CD4-positive, alpha-beta T cell treated with Interleukin-17A for 1 hour (primary cell): ENCODE measurements at places on chromosomes 3 and 15.

- peak; percentile 75 for DNase-seq
These were observed 12.1 kb downstream of the VPS18 start for GRCh38 chr15:40906091-40906990.

DNA sequence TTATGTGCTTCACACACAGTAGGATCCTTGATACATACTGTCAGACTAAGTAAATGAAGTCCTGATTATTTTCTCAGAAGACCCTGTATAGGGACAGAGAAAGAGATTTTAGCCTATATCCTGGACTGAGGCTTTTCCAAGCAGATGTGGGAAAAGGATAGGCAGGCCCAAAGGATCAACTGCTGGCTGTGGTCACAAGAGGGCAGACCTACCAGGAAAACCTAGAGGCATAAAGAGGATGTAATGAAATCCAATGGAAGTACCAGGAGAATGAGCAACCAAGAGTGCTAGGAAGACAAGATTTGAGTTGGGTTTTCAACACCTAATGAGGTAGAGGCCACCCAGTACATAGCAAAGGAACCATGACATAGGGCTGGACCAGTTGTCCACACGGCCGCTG lies 23.1 kb downstream of the DCLK3 start:
- DNase-seq = no peak

GRCh38 chr15:74709011-74709410 lies 13.2 kb upstream of the EDC3 start:
- no peak for DNase-seq

DNA sequence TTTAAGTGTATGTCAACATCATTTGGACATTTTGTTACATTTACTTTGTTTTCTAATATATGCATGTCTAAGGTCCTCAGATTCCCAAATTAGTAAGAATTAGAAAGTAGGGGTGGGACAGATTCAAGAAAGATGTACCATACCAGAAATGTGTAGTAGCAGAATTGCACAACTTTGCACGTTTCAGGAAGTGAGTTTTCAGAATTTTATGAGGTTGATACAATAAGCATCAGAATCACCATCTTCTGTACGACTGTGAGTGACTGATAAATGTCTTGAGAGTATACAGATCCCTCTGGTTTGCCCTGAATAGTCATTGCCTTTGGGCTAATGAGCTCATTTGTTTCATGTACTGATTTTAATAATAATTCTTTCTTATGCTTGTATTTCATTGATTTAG lies 9.3 kb downstream of the ARIH2 start:
- DNase-seq = no peak

- DNase-seq = no peak
These were observed 164.8 kb downstream of the SYNPR start for GRCh38 chr3:63442918-63443317.

DNA sequence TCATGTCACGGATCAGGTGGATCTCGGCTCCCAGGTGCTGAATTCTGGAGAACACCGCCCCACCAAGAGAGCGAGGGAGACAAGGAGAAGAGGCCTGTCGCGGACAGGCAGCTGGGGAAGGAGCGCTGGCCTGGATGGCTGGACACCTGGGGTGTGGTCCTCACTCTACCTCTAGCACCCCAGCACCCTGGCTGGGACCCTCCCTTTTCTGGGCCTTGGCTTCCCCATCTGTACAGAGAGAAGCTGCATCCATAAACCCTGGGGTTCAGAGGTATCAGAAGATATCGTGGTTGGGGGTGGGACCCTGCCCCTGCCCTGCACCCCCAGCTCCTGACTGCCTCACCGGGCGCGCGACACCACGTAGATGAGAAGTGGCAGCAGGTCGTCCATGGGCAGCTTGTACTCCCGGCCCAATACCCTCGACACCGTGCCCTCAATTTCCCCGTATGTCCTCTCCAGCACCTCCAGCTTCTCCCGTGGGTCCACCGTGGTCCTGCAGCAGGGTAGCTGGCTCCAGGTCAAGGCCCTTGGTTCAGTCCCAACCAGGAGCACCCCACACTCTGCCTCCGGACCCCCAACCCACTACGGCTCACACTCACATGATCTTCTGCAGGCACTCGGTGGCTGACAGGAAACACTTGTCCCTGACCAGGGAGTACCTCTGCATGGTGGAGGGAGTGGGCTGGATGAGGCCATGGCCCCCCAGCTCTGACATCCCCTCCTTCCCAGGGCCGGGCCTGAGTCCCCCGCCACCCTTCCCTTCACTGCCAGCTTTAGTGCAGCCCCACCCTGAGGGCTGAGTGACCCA lies 21.7 kb downstream of the ALS2CL start:
- no peak for DNase-seq

GRCh38 chr3:73815966-73816365 lies 191.2 kb upstream of the PDZRN3 start:
- no peak for DNase-seq

- no peak for DNase-seq
These were observed 2.5 kb upstream of the IRAK2 start for GRCh38 chr3:10162185-10162584.

DNA sequence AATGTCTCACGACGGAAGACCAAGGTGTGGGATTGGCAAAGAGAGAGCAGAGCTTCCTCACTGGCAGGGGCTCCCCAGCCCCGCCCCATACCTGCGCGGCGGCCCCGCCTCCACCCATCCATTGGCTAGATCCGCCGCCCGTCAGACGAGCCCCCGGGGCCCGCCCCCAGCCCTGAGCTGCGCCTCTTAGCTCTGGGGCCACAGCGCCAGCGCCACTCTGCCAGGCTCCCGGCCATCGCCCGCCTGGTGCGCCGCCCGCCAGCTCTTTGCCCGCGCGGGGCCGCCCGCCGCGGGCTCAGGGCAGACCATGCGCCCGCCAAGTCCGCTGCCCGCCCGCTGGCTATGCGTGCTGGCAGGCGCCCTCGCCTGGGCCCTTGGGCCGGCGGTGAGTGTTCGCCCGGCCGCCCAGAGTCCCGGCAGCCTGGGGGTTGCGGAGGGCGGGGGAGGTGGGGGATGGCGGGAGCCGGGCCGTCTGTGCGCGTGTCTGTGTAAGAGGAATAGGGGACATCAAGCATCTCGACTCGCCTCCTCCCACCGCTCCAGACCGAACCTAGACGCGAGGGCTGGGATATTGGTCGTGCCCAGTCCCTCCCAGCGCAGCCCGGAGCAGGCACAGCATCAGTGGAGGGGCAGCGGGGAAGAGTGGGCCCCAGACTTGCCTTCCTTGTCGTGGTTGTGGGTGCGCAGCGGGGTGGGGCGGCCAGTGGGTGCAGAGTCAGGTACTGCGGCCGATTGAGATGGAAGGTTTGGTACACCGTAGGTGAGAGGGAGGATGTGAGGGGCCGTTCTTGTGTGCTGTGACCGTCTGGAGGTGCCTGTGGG lies at the start of gene VIPR1:
Gene VIPR1, plus strand, starts transcription at position 215 of the 822 bp plus-strand sequence. Its CDS starts 93 bp downstream, at position 308.
- peak; percentile 94 for DNase-seq

DNA sequence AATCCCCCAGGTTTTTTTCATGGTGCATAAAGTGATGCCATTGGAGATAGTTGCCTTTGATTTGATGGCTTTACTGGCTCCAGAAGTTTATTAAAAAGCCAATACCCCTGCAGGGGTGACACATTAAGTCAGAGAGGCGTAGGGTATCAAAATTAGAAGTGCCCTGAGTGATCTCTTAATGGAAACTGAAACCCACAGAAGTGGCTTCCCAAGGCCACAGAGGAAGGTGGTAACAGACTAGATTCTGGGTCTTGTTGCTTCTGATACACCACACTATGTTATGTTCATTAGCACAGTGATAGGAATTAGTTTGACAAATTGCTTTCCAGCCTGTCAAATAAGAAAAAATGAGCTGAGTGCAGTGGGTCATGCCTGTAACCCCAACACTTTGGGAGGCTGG lies 112.3 kb downstream of the IQCH start:
- DNase-seq = no peak

DNA sequence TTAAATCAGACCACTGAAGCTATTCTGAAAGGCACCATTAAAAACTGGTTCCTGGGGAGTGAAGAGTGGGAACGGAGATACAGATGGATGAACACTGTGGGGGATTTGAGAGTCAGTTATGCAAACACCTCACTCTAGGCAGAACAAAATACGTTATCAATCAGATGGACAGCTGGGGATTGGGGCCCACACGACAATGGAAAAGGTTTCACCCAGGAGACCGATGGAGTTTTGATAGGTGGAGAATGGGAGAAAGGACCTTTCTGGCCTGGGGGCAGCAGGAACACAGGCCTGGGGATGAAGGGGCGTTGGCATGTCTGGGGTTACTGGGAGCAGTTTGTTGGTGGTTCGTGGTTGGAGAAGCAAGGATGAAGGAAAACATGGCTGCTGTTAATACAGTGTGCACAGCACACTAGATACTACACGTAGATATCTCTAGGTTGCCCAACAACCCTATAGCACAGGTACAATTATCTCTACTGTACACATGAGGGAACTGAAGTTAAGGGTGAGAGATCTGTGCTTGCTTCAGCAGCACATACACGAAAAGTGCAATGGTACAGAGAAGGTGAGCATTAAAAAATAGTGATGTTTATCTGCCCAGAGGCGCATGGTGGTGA lies 16.5 kb downstream of the ST6GAL1 start:
- DNase-seq = no peak

GRCh38 chr15:79352206-79352605 lies 41.3 kb downstream of the TMED3 start:
- DNase-seq = no peak

DNA sequence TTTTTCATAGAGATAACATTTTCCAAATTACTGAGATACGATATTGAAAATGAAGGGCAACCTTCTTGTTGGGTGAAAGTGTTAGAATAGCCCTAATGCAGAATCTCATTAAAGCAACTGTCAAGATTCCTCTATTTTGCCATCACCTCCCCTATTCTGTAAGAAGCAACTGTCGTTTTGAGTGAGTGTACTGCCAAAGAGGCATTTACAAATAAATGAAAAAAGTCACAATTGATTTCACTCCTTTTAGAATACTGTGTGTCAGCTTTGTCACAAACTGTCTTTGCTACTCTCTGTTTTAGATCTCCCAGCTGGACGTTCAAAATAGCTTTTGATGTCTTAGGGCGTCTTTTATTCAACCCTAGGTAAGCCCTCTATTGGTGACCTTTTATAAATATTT lies 322.8 kb upstream of the NAALADL2 start:
- DNase-seq = no peak

- no peak for DNase-seq
These were observed 14.6 kb upstream of the CORO2B start for GRCh38 chr15:68564173-68564572.

GRCh38 chr3:119223511-119223910 lies 17.2 kb downstream of the B4GALT4 start:
- DNase-seq = no peak

DNA sequence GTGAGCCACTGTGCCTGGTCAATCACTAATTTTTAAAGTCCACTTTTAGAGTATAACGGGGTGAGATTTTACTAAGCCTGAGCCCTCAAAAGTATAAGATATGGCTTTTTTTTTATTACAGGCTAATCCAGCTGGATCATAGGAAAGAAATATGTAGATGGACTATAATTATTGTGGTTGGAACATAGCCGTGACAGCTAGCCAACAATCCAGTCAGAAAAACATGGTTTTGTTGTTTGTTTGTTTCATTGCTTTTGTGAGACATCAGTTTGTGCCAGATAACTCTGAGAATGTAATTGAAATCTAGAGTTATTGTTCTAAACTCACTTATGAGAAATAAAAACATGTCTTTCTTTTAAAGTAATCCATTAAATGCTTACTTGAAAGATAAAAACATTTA lies 37.3 kb upstream of the ATOSA start:
- DNase-seq = no peak

DNA sequence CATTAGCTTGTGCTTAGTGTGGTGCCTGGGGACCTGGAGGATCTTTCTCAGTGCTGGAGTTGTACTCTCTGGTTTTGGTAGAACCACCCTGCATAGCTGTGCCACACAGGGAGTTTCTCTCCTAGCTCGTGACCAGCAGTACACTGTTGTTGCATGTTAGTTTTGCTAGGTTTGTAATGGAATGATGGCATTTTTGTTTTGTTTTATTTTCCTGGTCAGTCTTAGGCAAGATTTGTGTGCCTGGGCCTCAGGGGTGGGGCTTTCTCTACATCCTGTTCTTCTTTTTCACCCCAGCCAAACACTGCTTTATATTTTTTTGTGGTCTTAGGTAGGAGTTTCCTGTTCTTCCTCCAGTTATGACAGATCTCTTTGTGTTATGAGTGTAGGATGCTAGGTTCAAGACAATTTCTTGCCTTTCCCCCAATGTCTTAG lies 534.5 kb upstream of the KCNMB2 start:
- peak; percentile 35 for DNase-seq

- no peak for DNase-seq
These were observed 184.9 kb upstream of the NSMCE3 start for GRCh38 chr15:29454506-29454905.

GRCh38 chr3:120280026-120280425 lies 5.0 kb downstream of the GPR156 start:
- no peak for DNase-seq

DNA sequence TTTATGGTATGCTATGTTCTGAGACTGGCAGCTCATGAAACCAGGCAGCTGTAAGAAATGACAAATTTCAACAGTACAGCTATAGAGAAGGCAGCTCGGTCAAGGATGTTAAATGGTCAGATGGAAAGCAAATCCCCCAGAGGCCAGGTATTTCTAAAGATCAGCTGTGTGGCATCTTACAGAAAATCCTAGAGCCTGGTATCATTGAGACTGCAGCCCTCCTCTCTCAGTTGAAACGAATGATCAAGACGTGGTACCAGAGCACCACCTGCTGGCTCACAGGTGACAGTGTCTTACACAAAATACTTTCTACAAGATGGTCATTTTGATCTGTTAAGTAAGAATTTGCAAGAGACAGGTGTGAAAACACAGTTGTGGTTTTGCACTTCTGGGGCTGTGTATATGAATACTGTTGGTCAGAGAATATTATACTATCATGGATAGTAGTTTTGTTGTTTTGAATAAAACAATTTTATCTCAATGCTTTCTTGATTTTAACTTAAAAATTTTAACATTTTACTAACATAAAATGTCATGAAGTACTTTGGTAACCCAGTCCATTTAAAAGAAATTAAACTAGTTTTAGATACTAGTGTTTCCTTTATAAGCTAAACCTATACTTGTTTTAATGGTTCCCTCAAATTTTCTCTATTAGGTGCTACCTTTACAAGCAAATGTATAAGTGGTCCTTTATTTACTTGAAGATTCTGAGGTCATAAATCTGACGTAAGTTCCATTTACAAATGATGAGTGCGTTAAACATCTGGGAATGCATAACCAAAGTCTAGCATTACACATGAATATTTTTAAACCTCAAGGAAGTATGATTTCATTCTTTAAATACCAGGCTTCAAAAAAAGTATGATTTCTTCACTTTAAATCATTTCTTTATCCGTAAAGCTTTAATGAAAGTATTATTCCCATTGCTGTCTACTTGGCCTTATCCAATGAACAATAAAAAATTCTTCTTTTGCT lies 121.8 kb downstream of the PDZRN3 start:
- DNase-seq = peak; percentile 40

GRCh38 chr15:83592370-83593040 lies 61.4 kb upstream of the ADAMTSL3 start:
- no peak for DNase-seq

- no peak for DNase-seq
These were observed 41.5 kb downstream of the CHD2 start for GRCh38 chr15:92941668-92942067.

DNA sequence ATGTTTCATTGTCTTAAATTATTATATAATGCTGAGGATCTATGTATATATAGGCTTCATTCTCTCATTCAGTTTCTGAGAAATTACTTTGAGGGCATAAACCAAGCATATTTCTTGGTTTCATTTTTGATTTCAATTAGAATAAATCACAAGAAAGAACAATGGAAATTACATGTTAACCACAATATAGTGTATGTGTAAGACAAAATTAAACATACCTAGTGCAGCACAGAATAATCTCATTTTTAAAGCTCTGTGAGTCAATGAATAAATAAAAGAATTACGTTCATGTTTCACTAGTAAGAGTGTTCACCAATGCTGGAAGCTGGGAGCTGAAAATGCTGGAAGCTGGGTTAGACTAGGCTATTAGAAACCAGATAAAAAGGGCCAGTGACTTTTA lies 72.8 kb downstream of the UBE3A start:
- DNase-seq = no peak
